Right renal pelvis (tissue), 4 donors: ENCODE measurements at places on chromosomes 11 and 22. TPM values are rescaled to one million over a fixed set of nuclear protein-coding genes. Genes with fewer than 3 reads are reported as not detected.

DNA sequence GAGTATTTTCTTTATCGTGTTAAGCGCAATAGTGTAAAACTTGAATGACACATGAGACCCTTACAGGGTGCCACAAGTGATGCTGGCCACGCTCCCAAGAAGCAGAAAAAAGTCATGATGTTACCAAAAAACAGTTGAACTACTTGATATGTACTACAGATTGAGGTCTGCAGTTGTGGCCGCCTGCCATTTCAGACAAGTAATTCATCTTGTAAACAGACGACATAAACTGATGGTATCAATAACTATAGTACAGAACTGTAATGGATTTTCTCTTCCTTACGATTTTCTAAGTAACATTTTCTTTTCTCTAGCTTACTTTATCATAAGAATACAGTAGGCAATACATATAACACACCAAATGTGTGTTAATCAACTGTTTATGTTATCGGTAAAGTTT lies 5.5 kb downstream of the CD59 start:
- DNase-seq = no peak

DNA sequence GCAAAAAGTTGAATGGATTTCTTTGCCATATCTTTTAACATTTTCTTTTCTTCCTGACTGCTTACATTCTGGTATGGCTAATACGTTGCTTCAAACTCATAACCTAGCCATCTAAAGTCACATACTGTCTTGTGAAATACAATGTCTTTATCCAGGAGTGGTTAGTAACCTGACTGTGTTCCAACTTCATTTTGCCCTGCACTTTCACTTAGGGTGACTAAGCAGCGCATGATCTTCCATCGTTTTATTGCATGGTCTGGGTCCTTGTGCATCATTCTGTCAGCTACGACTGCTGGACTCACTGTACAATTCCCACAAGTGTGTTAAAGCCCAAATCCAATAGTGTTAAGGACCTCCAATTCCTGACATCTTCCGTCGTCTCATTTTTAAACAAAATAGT lies 403.2 kb downstream of the NTM start:
- DNase-seq = no peak

The FOLH1 gene
- polyA plus RNA-seq = 27.1 TPM

The POU2AF3 gene
- 8.2 TPM for polyA plus RNA-seq
